Bronchial epithelial cell (primary cell): ENCODE measurements at places on chromosomes 2 and 18.

DNA sequence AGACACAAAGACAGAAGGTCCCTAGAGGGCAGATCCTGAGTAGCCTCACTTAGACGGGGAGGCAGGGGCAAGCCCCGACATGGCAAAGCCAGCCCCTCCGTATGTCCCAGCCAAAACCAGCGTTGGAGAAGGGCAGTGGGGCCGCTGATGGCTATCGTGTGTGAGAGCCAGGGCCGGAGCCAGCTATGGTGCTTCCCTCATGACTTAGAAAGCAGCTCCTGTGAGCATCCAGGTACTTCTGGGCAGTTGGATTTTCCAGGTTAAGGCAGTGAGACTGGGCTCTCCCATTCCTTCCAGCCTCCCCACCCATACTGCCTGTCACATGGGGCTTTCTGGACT lies 31.2 kb upstream of the ROCK2 start:
- DNase-seq: no peak

- DNase-seq: no peak
These were observed 6.8 kb downstream of the FBLN7 start for GRCh38 chr2:112144966-112145365.

GRCh38 chr2:15009681-15010080 lies 377.2 kb downstream of the LRATD1 start:
- DNase-seq: no peak

- DNase-seq: no peak
These were observed 102.2 kb upstream of the FZD5 start for GRCh38 chr2:207871911-207872310.

GRCh38 chr2:215727507-215728503 lies 285.5 kb downstream of the MREG start:
- DNase-seq: peak; percentile 30

DNA sequence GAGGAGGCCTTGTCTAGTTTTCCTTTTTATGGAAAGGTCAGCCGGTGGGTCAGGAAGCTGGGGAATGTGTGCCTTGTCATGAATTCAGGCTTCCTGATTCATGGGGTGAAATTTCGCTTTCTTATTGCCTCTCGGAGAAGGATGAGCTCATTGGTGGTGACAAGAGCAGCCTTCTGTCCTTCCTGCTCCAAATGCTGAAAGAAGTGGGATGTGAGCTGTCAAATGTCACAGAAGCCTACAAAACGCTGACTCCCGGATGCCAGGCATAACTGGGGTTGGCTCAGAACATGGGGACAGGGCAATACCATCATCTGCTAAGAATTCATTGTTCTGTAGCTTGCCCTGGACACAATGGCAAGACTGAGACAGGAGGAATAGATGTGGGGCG lies 55.8 kb upstream of the FAM136A start:
- no peak for DNase-seq

GRCh38 chr2:210553373-210553772 lies 3.0 kb upstream of the CPS1 start:
- DNase-seq: peak; percentile 63

- no peak for DNase-seq
These were observed 218.6 kb downstream of the KLHL29 start for GRCh38 chr2:23603581-23603980.

GRCh38 chr2:199459286-199460100 lies 1.8 kb upstream of the SATB2 start:
- peak; percentile 79 for DNase-seq

GRCh38 chr2:67880291-67880761 lies 182.5 kb downstream of the C1D start:
- no peak for DNase-seq

DNA sequence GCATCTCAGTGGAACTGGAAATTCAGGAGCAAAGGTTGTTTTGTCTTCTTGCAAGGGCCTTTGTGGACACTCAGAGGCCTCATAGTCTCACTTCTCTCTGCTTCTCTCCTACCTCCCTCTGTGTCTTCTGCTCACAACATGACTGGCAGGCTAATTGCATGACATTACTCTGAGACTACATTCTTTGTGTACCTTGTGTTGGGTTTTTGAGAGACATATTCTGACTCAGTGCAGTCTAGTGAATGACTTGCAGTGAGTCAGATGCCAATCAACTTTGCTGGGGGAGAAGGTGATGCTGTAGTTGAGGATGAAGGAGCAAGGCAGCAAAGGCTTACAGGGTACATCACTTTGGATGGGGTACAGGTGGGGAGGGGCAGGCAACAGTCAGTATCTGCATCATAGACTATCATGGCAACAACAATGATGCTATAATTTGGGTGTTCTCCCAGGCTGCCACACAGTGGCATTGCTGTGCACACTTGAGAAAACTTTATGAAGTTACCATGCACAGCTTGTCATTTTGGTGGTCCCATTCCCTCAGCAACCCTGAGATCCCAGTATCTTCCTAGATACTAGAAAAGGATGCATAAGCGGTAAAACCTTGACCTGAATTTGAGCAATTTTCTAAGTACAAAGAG lies 69.3 kb upstream of the SLC16A14 start:
- peak; percentile 92 for DNase-seq

DNA sequence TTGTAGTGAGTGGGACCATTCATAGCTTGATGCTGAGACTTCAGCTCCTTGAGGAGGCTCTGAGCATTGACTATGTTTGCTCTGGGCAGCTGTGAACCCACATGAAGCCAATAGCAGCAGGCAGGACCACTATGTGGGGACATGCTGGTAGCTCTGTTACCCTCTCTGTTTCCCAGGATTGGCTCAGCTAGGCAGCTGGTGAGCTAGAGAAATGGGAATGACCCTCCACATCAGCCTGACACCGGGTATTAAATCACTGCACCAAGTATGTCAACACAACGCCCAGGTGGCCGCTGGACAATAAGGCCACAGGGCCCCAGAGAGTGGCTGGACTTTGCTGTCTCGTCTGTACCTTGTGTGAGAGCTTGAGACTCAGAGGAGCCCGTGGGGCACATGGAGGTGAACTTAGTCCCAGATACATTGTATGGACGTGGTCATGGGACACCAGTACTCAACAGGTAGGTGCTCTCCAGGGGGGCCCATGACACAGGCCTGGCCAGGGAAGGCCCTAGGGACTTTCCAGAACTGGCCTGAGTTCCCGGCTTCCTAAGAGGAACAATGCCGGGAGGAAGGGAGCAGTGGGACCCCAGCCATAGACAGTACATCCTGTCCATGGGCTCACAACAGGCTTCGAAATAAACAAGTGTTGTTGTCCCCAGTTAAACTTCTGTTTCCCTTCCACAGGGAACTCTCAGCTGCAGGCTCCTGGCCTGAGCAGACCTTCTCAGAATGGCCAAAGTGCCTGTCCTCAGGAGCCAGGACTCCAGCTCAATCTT lies 35.2 kb downstream of the HS1BP3 start:
- no peak for DNase-seq

- no peak for DNase-seq
These were observed 89.6 kb downstream of the EPAS1 start for GRCh38 chr2:46386763-46387162.

GRCh38 chr2:235712176-235712575 lies 218.3 kb downstream of the AGAP1 start:
- DNase-seq: no peak

GRCh38 chr2:148302526-148302925 lies 281.6 kb downstream of the MBD5 start:
- DNase-seq: no peak

DNA sequence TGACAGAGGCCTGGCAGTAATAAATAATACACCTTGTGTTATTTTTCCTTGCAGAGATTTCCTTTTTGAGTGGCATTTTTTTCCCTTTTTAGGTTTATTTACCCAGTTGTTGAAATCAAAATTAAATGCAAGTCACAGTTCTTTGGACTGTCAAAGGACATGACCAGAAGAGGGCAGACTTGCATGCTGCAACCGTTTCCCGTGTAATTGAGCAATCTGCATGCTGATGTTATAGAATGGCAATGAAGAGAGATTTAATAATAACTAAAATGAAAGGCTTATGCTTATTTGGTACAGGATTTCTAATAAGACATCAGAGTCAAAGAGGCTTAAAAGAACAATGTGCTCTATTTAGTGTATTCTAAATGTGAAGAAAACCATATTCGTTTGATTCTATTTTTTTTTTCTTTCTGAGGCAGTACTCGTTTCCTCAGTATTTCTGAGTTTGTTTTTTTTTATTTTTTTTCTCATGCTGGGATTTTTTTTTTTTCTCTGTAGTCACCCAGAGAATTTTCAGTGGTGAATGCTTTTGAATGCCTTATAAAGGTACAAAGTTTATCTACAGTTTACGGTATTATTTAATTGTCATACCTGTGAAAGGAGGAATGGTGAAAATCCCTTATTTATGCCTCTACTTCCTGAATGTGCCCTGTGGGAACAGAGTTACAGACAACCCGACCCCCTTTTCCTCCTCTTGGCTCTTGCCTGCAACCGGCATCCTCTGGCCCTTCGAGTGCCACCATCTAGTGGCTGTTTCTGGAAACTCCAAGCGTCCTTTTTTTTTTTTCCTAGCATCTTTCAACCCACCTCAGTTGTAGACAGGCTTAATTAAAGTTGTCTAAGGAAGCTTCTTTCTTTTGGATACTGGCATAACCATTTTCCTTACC lies 368.5 kb downstream of the LRRTM1 start:
- DNase-seq: peak; percentile 60

DNA sequence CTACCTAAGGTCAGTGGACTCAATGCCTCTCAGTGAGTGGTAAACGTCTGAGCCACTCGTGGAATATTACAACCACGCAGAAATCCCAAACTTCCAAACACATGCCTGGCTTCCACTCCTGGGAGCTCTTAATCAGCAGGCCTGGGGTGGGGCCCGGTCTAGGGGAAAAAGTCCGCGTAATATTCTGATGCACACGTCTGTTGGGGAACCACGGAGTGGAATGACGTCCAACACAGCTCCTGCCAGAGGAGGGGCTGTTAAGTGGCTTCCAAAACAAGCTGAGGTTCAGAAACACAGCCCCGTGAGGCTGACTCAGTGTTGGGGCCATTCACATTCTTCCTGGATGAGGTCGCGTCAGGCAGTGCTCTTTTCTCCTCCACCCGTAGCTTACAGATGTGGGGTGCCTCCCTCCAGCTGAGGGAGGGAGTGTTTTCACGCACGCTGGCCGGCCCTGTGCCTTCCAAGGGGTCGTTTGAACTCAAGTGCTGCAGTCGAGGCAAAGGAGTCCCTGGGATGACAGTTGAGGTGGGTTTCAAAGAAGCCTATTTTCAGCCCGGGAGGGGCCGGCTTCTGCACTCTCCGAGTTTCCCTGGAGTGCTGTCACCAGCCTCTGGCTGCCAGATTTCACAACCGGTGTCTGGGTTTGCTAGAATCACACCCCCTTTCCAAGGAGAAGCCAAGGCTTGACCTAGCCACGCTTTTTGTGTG lies 73.1 kb downstream of the ACKR3 start:
- peak; percentile 94 for DNase-seq

- DNase-seq: peak; percentile 15
These were observed 124.1 kb downstream of the LNPK start for GRCh38 chr2:175877845-175878544.

DNA sequence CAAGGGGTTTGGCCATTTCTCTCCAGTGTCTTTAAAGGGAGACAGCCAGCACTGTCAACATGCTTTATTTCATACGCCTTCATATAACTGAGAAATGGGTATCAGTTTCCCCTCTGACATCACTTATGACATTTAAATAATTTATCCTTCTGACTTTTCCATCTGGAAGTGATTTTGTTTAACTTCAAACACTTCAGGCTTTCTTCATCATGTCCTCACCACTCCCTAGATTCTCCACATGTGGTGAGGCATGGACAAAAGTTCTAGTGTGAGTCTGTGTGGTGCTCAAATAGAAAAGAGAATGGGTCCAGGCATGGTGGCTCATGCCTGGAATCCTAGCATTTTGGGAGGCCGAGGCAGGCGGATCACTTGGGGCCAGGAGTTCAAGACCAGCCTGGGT lies 158.6 kb downstream of the TXNL1 start:
- no peak for DNase-seq
